ENCODE measurements at places on chromosomes 16 and 17. TPM values are rescaled to one million over a fixed set of nuclear protein-coding genes. Genes with fewer than 3 reads are reported as not detected.

The ZNF830 gene
- 12.4 TPM for total RNA-seq

The KRT39 gene
- not detected for total RNA-seq

The RASD1 gene
- 3.6 TPM for total RNA-seq

The SLC13A2 gene
- total RNA-seq: not detected

The PIK3R5 gene
- total RNA-seq: not detected

The TEKT5 gene
- total RNA-seq: 0.48 TPM

The TERB1 gene
- 0.21 TPM for total RNA-seq
